ENCODE measurements at places on chromosomes 5 and 9.

DNA sequence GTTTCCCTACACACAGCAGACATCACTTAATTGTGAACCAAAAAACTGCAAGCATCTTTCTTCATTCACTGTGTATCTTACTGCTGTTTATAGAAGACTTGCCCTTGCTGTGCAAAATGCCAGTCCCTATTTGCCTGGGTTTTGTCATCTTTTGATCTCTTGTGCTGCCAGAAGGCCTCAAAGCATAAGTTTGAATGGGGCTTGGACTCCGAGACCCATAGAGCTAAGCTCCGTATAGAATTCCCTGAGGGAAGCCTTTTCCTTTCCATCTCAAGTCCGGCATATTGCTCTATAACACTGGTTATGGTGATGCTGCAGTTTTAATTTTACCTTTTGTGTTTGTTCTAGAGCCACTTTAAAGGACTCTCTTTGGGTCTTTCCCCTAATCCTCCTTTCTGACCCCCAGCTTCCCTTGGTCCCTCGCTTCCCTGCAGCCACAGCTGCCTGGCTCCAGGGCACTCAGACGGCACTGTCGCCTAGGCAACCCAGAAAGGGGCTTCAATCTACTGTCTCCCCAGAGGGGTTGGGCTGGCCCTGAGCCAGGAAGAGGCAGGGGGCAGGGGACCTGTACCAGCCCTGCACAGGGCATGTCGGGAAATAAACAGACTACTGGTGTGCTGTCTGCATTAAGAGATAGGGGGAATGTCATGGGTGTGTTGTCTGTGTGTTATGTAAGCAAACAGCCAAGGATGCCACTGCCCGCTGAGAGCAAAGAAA, 73.4 kb upstream of the MELK start:
- DNase-seq = no peak

GRCh38 chr5:39201781-39202596, 17.4 kb downstream of the FYB1 start:
- no peak for DNase-seq

- DNase-seq = no peak
These were observed 232.1 kb downstream of the FBXO4 start for GRCh38 chr5:42157215-42157614.

DNA sequence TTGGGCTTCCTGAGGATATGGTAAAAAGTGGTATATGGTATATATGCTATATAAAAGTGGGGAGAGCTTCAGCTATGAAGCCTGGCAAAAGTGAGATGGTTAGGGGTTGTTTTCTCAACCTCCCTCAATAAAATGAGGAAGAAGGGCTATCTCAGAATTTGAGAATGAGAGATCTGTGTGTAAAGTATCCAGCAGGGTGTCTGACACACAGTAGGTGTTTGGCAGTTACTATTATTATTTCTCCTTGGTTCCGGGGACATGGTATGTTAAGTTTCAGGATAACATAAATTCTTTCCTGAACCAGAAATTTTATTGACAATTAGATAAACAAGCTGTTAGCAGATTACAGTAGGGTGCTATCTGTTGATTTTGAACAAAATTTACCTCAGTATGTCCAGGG, 94.1 kb downstream of the DENND1A start:
- no peak for DNase-seq

DNA sequence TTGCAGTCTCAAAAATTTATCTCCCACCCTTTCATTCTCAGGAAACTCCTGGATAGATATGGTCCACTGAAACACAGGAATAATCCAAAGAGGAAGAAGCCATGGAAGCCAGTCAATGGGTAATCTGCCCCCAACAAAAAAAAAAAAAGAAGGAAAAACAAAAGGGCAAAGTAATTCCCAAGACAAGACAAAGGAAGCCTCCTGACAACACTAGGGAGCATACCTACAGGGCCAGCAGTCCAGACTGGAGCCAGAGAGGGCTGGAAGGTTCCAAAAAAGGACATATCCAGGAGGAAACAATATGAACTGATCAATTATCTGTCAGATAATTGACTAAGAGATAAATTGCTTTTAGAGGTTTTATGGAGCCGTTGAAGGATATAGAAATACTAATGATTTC, 12.9 kb downstream of the FNIP1 start:
- no peak for DNase-seq

DNA sequence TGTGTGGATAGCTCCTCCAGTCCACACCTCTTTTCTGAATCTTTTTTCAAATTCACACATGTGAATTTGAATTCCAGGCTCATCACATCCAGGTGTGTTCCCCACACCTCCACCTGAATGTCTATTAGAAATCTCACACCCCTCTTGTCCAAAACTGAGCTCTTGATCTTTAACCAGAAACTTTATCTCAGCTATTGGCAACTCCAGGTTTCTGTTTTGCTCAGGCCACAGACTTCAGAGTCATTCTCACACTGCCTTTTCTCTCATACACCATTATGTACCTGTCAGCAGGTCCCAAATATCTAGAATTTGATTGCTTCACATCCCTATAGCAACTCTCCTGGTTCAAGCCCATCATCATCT, 11.6 kb downstream of the NIPSNAP3B start:
- DNase-seq = no peak

DNA sequence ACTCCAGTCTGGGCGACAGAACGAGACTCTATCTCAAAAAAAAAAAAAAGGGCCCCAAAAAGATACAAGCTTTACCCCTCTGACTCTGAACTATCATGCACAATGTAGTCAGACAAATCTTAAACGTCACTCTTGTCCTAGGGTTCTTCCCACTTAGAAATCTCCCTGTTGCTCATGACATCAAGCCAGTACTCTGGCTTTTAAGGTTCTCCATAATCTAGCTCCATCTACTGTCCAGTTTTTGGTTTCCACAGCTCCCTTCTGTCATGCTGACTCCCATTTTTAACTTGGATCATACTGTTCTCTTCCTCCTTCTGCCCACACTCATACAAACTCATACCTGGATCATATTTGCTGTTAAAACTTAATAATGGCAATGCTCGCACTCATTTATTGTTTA, 156.7 kb upstream of the TLX3 start:
- no peak for DNase-seq

DNA sequence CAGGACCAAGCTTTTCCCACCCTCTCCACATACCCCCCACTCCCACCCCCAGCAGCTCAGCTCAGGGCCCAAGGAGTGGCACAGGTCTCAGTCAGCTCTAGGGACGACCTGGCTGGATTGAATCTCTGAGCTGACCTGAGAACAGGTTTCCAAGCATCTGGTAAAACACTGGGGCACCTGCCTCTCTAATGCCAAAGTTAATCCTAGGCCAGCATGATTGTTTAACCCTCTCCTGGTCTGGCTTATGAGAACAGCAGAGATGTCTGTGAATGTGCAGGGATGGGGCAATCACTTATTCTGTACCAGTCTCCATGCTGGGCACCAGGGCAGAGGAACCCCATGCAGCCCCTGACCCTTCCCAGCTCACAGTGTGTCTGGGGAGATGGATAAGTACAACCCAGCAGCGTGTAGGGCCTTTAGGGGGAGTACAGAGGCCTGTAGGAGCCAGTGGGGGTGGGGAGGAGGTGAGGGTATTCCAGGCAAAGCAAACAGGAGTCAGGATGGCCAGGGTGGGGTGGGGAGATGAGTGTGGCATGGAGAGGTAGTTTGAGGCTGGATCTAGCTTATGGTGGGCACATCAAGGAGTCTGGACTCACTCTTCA, 678 bp upstream of the KIF12 start:
- DNase-seq = no peak

- no peak for DNase-seq
These were observed 6.9 kb upstream of the PTGDS start for GRCh38 chr9:136970361-136970760.

DNA sequence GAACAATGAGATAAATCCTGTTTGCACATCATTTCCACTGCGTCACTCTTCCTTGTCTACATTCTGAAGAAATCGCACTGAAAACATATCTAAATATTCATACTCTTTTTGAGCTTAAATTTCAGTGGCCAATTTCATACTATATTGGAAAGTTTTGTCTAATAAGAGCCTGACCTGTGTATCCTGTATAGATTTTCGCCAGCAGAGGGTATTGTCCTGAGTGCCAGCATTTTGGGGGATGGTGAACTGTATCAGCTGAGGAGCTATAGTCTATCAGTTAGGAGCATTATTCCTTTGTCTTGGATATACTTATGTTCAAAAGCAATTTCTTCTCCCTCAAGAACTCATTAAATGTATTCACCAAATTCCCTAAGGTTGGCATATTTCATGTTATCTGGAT, 102.3 kb downstream of the SEMA6A start:
- no peak for DNase-seq

GRCh38 chr5:173706700-173707099, 90.2 kb upstream of the BOD1 start:
- no peak for DNase-seq

GRCh38 chr9:19050637-19051591, 1.7 kb downstream of the RRAGA start:
- no peak for DNase-seq

GRCh38 chr5:159887050-159887449, 29.2 kb upstream of the ADRA1B start:
- DNase-seq = no peak

DNA sequence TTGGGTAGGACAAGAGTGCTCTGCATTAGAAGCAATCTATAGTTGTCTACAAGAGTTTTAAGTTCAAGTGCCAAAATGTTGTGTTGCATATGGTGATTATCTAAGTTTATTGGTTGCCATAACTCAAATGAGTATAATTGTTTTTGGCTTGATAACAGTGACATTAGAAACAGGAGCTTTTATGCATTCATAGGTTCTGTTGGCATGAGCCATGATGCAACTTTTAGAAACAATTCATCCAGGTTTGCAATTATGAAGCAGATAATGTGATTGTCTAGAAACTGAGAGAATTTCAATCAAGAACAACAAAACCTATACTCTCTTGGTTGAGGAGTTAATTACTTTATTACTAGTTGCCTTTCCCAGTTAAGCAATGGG, 137.0 kb downstream of the PBX3 start:
- DNase-seq = no peak

DNA sequence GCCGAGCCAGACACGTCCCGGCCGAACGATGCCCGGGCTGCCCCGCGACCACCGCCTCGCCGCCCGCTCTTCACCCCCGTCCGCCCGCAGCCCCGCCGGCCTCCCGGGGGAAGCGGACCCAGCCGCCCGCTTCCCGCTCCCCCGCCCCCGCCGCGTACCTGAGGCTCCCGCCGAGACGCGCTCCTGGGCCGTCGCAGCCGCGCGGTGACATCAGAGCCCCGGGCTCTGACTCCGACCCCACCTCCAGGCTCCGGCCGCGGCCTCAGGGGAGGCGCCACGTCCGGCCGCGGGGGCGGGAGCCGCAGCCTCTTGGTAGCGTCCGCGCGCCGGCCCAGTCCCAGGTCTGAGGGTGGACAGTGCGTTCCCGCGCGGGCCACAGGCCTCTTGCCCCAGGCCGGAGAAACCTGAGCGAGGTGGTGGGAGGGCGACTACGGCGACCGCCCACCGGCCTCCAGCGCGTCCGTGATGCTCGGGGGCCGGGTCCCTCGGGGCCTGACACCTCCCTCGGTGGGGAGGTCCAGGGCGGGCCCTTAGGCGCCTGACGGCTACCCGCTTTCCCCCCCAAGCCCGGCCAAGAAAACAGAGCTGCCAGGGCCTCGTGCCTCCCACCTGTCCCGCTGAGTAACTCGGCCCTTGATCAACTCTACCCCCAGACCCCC, at the start of gene SHROOM1:
Gene SHROOM1 (minus strand): TSS at position 212 of the 659 bp plus-strand sequence. CDS start 4,507 bp downstream, outside the sequence.
- DNase-seq = no peak

GRCh38 chr9:124220946-124221451, 36.8 kb upstream of the NEK6 start:
- no peak for DNase-seq

GRCh38 chr5:127944125-127944524, 139.4 kb upstream of the SLC12A2 start:
- DNase-seq = no peak

DNA sequence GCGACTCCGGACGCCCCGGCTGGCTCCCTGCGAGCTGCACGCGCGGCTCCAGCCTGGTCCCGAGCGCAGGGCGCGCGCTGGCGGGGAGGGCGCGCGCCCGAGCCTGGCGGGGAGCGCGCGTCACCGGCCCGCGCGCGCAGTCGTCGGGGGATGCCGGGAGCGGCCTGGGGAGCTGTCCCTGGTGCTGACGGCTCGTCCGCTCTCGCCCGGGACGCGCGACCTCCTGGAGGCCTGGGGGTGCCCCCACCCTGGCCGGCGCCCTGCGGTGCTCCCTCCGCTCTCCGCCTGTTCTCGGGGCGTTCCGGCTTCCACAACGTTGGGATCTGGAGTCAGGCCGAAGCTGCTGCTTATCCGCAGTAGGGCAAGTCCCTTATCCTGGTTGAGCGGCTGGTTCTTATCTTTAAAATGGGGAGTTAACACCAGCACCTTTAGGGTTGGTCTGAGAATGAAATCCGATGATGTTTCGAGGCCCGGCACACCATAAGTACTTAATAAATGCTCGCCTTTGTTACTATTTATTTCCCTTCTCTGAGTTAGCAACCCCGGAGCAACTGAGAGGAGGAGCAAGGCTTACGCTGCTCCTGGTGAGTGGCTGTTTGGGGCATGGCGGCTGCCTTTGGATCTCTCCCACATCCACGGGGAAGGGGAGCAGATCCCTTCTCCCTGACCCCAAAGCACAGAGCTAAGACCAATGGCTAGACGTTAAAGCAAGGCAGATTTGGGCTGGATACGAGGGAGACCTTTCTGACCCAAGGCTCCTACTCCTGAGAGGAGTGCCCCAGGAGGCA, at the start of gene FAM163B:
Gene FAM163B (minus strand): TSS at position 79 of the 788 bp plus-strand sequence. CDS start 29,166 bp downstream, outside the sequence.
- peak; percentile 42 for DNase-seq

GRCh38 chr5:75405296-75405695, 68.3 kb downstream of the HMGCR start:
- no peak for DNase-seq

DNA sequence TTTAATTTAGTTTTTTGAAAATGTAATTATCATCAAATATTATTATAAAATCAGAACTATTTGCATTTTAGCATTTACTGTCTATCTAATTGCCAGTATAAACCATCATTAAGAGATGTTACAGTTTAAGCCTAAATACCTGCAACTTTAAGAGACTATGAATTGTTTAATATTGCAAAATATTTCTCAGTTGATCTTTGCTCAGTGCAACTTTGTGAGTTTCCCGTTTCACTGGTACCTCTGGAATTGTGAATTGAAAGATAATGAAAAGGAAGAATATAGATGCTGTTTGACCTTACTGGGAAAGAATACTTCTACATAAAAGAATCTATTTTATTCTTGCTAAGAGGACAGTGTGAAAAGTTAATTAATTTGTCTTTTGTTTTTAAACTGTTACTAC, 30.2 kb upstream of the TMED7 start:
- no peak for DNase-seq

DNA sequence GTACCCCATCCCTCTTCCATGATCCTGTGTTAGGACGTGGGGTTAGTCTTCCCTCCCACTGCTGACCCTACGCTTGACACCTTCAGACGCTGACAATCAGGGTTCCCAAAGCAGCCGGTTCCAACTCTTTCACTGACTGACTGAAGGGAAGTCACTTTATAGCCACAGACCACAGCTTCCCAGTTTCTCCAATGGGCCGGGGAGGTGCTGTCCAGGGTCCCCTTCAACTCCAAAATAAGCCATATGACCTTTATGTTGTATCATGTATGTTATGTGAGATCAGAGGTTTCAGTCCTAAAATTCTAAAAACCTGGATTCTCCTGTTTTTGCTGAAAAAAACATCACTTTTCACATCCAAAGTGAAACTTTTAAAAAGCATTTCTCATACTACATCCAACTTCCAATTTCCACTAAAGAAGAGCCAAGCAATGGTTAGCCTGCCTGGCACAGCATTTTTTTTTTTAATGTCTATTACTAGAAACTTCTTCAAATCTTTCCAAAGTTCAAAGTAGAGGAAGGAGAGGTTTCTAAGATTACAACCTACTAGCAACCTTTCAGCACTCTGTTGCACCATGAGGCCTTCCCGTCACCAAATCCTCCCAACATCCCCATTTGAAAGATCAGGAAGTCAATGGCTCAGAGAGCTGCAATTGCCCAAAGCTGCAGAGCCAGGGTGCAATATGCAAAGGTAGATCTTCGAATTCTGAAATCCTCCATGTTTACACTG, 5.2 kb downstream of the EPB41L4B start:
- no peak for DNase-seq

Measured in activated T-cell treated with anti-CD3 and anti-CD28 coated beads, Interleukin-2, amount 50 U/mL, for 48 hours (primary cell).